ENCODE measurements at places on chromosomes 5 and 9. TPM values are rescaled to one million over a fixed set of nuclear protein-coding genes. Genes with fewer than 3 reads are reported as not detected.

The ANKRD34B gene
- total RNA-seq: not detected

The C5orf52 gene
- not detected for total RNA-seq

The TAF11L12 gene
- not detected for total RNA-seq

The CATSPER3 gene
- not detected for total RNA-seq

The PLEKHG4B gene
- under 0.01 TPM for total RNA-seq

The AK8 gene
- total RNA-seq: 0.85 TPM

The NPDC1 gene
- 39.0 TPM for total RNA-seq

The RHOBTB3 gene
- total RNA-seq: 48.9 TPM

The ABLIM3 gene
- total RNA-seq: 7.6 TPM

The AKNA gene
- total RNA-seq: 5.1 TPM

The FGD3 gene
- 1.5 TPM for total RNA-seq

The GRXCR2 gene
- not detected for total RNA-seq

The WWC1 gene
- total RNA-seq: 11.5 TPM

The FGF1 gene
- total RNA-seq: 2.0 TPM

The SOX30 gene
- total RNA-seq: not detected

The ZSWIM6 gene
- total RNA-seq: 6.3 TPM

The MAP1B gene
- 2.2 TPM for total RNA-seq

The NOXA1 gene
- 0.92 TPM for total RNA-seq

The RAB3C gene
- not detected for total RNA-seq

The RPS23 gene
- 4,310 TPM for total RNA-seq

Data from airway epithelial cell (primary cell).